ENCODE measurements at places on chromosomes 3 and 15.

GRCh38 chr3:150603980-150604319 is 829 bp downstream of the SELENOT start:
- DNase-seq, result no peak

GRCh38 chr3:134576426-134576825 is 74.4 kb downstream of the KY start:
- no peak for DNase-seq

GRCh38 chr3:117563063-117563462 is 853.5 kb downstream of the TUSC7 start:
- DNase-seq, result no peak

DNA sequence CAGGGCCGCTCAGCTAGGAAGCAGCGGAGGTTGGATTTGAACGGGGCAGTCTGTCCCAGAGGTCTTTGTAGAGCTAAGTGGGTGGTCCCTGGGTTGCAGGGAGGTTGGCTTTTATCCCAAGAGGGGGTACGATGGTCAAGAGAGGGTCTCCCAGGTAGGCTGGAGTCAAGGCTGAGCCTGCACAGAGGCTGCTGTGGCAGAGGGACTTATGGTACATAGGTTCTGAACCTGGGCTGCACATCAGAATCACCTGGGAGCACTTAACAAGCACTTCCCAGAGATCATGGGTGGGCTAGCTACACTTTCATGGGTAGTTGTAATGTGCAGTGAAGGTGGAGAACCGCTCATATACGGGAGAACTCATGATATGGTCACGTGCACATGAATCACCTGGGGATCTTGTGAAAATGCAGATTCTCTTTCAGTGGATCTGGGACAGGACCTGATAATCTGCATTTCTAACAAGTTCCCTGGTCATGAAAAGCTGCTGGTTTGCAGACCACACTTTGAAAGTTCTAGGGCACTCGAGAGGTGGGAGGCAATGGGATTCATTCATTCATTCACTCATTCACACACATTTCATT is 2.9 kb upstream of the RASGRF1 start:
- no peak for DNase-seq

- no peak for DNase-seq
These were observed 62.5 kb upstream of the SKOR1 start for GRCh38 chr15:67762610-67763368.

- DNase-seq, result no peak
These were observed 59.1 kb downstream of the FAM43A start for GRCh38 chr3:194744826-194745225.

DNA sequence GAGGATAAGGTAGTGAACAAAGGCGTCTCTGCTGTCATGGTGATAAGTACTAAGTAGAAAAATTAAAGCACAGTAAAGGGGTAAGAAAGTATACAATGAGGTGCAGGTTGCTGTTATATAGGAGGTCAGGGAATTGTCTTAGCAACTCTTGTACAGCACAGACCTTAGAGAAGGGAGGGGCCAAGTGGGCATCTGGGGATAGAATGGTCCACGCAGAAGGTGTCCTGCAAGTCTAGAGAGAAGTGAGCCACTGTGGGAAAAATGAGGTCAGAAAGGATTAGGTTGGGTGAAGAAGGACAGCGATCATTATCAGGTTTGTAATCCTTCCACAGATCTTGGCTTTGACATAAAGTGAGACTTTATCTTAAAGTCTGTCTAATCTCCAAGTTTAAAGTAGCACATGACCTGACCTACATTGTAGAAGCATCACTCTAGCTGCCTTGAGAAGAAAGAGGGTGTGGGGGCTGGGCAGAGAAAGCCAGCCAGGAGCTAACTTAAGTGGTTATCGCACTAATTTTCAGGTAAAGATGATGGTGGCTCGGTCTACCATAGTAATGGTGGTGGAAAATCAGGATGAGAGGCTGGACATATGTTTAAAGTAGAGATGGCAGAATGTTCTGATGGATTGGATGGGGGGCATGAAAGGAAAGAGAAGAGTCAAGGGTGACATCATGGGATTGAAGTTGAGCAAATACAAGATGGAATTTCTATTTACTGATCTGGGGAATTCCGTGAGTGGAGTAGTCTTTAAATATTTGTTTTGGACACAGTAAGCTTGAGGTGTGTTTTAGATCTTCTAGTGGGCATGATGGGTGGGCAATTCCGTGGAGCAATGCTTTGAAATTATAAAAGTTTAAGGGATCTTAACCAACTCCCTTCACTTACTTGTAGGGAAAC is 919.2 kb downstream of the ROBO1 start:
- no peak for DNase-seq

- no peak for DNase-seq
These were observed 85.6 kb upstream of the PIAS1 start for GRCh38 chr15:67968564-67968963.

GRCh38 chr15:88255087-88255483 is 1.5 kb downstream of the NTRK3 start:
- DNase-seq, result no peak

- DNase-seq, result no peak
These were observed 49.3 kb downstream of the UACA start for GRCh38 chr15:70714015-70714414.

GRCh38 chr3:30578479-30578878 is 27.9 kb upstream of the TGFBR2 start:
- peak; percentile 59 for DNase-seq

GRCh38 chr15:71272932-71273331 is 157.7 kb downstream of the THSD4 start:
- DNase-seq, result no peak

DNA sequence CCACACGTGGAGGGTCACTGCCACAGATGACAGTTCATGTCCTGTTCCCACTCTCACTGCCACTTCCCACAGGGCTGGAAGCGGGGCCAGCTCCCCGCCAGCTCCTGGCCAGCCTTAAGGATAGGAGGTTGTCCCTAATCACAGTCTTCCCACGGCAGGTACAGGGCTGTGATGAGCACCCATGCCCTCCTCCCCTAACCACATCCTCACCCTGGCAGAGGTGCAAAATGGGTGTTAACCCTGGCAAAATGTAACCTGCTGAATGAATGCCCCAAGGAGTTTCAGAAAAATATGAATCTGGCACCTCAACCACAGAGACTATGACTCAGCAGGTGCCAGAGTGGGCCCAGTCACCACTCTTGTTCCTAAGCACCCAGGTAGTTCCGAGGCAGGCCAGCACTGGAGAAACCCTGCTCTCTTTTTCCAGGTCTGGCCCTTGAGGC is 185.1 kb upstream of the TPM1 start:
- no peak for DNase-seq

GRCh38 chr15:65392368-65392767 is 14.6 kb upstream of the IGDCC3 start:
- DNase-seq, result no peak

- no peak for DNase-seq
These were observed 563.5 kb downstream of the EDEM1 start for GRCh38 chr3:5750874-5751640.

- no peak for DNase-seq
These were observed 17.5 kb downstream of the SLC12A8 start for GRCh38 chr3:125194849-125195601.

- DNase-seq, result no peak
These were observed 127.9 kb upstream of the SLC6A11 start for GRCh38 chr3:10688126-10688525.

GRCh38 chr3:19446687-19447086 is 298.4 kb downstream of the KCNH8 start:
- no peak for DNase-seq

DNA sequence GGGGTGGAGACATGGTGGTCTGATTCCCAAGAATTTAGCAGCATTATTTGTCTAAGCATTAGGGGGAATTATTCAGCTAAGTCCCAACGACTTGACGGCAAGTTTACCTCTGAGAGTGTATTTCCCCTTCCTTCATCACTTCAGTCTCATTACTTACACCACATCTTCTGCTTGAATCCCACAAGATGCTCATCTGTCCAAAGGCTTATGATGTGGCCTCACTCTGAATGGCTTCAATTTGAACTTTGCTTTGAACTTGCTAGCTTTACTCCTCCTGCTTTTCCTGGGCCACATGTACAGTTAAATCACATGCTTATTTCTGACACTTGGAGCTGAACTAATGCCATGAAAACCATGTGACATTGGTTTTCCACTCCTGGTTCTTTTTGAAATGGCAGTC is 231.3 kb upstream of the SATB1 start:
- DNase-seq, result no peak

GRCh38 chr3:183129243-183129642 is 29.9 kb upstream of the MCCC1 start:
- no peak for DNase-seq

DNA sequence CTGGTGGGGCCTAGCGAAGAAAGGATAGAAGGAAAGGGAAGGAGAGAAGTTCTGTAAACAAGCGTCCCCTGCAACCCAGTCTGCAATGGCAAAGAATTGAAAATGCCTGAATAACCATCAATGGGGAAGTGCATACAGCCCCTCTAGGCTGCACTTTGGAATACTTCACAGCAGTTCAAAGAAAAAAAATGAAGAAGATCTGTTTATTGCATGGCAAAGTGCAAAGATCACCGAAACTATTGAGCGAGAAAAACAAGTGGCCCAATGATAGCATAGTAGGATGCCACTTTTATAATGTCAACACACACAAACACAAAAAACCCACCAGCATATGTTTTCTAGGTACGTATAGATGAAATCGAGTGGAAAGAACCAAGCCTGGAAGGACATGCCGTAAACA is 13.6 kb upstream of the SLC6A1 start:
- DNase-seq, result no peak

- DNase-seq, result no peak
These were observed 112.6 kb upstream of the KBTBD8 start for GRCh38 chr3:66885326-66886000.

DNA sequence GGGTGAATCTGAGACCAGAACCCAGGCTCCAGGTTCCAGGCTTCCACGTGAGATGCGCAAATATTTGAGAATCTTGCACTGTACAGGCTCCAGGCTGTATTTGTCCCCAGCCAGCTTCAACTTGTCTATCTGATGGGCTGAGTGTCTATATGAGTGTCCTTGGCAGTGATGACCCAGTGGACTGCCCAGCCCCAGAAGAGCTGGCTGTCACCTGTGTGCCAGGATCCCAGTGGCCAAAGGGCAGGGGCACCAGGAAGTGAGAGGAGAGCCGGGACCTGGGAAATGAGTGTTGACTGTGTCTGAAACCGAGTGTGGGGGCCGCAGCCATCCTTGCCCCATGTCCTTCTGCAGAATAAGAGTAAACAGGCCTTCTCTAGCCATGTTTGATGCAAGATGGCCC is 10.4 kb downstream of the FAH start:
- DNase-seq, result no peak

DNA sequence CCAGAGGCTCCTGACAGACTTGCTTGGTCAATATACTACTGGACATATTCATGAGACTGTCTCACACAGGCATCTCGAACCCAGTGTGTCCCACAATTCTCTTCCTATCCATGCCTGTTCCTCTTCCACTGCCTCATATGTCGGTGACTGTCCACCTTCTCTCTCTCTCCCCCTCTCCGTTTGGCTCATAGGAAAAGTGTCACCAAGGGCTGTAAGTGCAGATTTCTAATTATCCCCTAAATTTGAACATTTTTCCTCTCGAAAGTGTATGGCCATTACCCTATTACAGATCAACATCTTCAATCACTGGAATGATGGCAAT is 22.5 kb upstream of the MUC20 start:
- DNase-seq, result no peak

- no peak for DNase-seq
These were observed 177.2 kb downstream of the LRRC3B start for GRCh38 chr3:26799679-26800317.

DNA sequence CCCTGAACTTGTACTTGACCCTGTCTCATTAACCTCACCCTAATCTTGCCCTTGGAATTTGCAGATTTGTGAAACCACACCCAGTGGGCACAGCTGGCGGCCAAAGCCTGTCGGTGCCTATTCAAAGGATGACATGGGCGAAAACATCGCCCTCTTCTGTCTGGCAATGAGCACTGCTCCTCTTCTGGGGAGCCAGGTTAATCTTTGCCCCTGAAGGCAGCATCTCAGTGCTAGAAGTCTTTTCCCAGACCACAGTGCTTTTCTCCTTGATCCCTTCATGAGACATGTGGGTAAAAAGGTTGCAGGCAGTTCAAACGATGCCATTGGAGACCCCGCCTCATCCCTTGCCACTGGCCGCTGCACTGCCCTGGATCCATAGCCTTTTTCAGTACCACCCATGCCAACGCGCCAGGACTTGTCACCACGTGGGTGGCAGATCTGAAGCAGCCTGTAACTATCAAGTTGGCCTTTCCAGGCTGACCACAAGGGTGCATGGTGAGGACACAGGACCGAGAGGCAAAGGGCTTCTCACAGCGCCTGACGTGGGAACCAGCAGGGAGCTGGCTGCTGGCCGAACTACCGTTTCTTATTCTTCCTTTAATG is 6.5 kb upstream of the DNASE1L3 start:
- peak; percentile 9 for DNase-seq
